ENCODE measurements at places on chromosomes 13 and 19.

DNA sequence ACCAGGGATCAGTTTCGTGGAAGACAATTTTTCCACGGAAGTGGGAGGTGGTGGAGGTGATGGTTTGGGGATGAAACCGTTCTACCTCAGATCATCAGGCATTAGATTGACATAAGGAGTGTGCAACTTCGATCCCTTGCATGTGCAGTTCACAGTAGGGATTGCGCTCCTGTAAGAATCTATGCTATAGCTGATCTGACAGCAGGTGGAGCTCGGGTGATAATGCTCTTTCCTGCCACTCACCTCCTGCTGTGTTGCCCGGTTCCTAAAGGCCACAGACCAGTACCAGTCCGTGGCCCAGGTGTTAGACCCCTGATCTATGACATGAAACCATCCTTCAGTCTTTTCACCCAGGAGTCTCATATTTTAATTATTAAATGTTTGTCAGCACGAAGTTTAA lies 4.0 kb downstream of the ZNF302 start:
- no peak for DNase-seq

GRCh38 chr19:46133777-46134241 lies 9.3 kb upstream of the IGFL3 start:
- DNase-seq, result no peak

GRCh38 chr13:75587679-75588078 lies 38.1 kb downstream of the UCHL3 start:
- no peak for DNase-seq

DNA sequence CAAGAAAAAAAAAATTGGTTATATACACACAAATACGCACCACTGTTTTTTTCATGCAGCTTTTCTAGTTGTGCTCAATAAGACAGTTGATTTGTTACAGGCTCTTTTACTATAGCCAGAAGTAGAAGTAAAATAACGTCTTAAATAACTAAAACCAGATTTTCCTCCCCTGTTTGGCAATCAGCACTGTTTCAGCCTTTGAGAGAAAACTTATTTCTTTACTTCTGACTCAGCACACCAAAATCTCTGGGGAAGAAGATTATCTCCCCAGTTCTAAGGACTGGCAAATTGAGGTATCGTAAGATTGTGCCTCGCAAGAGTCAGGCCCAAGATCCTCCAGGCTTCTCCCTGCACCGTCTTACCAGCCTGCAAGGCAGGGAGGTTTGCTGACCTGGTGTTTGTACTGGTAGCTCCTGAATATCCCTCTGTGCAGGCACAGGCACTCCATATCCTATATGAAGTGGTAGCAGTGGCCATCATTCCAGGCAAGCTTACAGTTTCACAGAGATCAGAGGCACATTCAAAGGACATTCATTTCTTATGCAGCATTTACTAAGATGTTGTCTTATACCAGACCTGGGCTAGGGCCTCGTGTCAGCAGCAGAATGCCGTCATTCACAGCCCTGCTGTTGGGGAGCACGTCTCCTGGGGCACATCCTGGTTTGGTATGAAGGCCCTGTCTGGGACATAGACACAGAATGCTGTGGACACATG lies 268.2 kb downstream of the ZNF536 start:
- no peak for DNase-seq

- DNase-seq, result no peak
Measured at GRCh38 chr19:45468803-45469131, 971 bp downstream of the FOSB start.

All from GM13977 (cell line).